AG04449 (cell line): ENCODE measurements at places on chromosomes 3 and 15.

DNA sequence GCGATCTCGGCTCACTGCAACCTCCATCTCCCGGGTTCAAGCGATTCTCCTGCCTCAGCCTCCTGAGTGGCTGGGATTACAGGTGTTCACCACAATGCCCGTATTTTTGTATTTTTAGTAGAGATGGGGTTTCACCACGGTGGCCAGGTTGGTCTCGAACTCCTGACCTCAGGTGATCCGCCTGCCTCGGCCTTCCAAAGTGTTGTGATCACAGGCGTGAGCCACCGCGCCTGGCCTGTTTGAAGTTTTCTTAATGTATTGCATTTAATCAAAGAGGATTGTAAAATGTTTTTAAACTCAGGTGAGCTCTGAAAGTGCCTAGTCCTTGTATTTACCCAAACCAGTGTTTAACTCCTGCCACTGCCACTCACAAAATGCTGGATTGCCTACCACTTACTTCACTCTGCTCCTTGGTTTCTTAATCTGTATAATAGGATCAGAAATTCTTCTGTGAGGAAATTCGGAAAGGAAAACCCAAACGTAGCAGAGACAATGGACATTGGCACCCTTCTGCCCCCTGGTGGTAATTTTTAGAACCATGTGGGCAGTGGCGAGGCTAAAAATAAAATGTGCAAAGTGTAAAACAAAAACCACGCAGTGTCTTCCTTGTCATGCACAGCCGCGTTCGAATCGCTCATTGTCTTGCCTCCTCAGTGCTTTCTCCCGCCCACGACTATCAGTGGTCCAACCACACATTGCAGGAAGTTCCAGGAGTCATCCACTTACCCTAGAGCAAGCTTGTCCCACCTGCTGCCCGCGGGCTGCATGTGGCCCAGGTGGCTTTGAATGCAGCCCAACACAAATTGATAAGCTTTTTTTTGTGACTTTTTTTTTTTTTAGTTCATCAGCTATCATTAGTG lies 27.3 kb downstream of the CEP19 start:
- no peak for DNase-seq

DNA sequence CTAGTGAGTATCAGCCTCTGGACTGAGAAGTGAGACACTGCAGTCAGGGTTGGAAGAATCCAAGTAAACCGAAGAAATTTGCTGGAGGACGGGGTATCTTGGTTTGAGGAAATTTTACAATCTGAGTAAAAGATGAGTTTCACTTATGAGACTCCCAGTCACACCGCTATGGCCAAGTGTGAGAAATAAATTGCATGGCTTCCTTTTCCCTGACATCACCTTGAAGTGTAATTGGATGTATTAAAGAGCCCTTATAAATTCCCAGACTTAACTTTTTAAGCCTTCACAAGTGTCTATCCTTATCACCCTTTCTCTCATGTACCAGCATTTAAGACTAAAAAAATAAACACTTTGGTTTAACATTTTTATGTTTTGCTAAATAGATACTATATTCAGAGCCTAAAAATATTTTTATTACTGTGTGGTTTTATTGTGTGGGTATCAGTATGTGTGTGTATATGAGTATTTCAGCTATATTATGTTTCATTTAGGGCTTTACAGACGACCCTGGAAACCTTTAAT lies 23.8 kb downstream of the USP3 start:
- no peak for DNase-seq

DNA sequence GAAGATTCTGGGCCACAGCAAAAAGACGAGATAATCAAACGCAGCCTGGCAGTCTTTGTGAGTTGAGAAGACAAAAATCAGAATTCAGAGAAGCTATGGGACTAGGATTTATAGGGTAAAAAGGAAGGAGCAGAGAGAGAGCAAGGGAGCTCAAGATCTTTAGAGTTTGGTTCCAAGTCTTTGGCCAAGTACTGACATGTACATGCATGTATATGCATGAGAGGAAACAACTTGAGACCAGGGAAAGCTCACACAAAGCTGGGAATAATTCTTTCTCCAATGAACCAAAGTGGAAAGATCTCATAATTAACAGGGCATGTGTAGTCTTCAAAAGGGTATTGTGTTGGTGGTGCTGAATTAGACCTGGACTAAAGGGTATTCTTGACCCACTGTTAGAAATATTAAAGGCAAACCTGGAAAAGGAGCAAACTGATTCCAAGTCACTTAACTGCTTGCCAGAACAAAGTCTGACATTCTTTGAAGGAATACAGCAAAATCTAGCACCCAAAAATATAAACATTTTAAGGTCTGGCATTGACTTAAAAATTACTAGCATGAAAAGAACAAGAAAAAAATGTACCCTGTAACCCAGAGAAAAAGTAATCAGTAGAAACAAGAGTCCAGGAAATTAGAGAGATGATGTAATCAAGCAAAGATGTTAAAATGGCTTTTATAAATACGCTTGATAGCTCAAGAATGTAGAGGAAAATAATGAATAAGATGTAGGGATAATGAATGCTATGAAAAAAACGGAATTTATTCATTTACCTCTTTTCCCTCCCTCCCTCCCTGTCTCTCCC lies 226.0 kb upstream of the CGNL1 start:
- DNase-seq, result peak; percentile 41

GRCh38 chr3:17882981-17883380 lies 140.6 kb upstream of the TBC1D5 start:
- DNase-seq, result no peak

GRCh38 chr15:99102332-99103235 lies 2.3 kb upstream of the SYNM start:
- no peak for DNase-seq

GRCh38 chr3:113979916-113980315 lies 32.1 kb downstream of the ZDHHC23 start:
- no peak for DNase-seq

- no peak for DNase-seq
These were observed 127.7 kb downstream of the SHQ1 start for GRCh38 chr3:72720566-72720965.

DNA sequence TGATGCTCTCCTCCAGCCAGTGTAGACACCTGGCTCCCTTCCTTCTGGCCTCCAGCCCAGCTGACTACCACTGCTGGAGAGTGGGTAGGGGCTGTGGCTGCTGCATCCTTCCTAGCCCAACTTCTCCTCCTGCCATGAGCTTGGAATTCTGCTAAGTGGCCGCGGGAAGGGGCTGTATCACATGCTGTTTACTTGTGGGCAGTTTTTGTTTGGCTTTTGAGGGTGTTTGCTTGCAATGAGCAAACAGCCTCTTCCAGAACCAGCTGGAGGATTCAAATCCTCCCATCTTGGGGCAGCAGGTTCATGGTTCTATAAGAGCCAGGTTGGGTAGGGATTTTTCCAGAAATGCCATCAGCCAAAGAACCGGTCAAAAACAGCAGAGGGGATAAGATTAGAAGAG lies 9.0 kb downstream of the GASK1A start:
- DNase-seq, result no peak
